ENCODE measurements at places on chromosomes 2 and 18.

DNA sequence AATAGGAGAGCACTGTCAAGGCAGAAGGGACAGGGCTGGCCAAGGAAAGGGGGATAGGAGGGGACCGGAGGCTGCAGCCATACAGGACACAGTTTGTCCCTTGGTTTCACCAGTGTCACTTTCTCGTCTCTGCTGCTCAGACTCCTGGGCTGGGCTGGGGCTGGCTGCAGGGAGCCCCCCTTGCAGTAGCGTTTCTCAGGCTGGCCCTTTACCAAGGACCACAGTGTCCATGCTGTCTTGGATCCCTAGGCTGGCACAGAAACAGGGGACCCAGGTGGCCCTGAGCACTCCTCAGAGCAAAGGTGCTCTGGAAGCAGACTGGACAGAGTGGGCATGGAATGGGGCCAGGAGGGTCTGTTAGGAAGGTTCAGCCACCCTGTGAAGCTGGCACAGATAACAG lies 34.8 kb downstream of the ATOH8 start:
- DNase-seq = no peak

DNA sequence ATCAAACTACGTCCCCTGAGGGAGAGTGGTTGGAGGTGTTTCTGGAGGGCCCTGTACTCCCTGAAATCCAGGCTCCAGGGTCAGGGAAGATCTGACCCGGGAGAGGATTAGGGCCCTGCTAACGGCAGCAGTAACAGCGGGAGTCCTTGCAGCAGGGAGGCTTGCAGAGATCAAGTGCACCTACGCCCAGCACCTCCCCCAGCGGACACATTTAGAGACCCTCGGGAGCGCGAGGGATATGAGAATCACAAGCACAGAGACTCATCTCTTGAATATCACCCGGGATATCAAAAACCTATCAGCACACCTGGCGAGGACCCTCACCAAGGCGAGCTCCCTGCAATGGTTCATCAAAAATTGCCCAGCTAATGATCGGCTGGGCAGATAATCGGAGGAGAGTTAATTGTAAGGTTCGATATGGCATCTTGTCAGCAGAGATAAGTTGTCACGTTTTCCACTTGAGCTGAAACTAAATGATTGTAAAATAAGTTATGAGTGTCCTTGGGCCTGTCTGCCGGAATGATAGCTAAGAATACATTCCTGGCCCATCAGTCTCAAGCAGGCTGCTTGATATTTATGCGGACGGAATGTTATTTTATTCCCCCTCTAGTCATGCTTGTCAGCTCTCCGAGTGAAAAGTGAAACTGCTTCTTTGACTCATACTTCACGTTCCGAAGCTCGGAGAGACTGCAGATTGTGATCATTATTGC lies 209.8 kb downstream of the GBX2 start:
- DNase-seq = no peak

DNA sequence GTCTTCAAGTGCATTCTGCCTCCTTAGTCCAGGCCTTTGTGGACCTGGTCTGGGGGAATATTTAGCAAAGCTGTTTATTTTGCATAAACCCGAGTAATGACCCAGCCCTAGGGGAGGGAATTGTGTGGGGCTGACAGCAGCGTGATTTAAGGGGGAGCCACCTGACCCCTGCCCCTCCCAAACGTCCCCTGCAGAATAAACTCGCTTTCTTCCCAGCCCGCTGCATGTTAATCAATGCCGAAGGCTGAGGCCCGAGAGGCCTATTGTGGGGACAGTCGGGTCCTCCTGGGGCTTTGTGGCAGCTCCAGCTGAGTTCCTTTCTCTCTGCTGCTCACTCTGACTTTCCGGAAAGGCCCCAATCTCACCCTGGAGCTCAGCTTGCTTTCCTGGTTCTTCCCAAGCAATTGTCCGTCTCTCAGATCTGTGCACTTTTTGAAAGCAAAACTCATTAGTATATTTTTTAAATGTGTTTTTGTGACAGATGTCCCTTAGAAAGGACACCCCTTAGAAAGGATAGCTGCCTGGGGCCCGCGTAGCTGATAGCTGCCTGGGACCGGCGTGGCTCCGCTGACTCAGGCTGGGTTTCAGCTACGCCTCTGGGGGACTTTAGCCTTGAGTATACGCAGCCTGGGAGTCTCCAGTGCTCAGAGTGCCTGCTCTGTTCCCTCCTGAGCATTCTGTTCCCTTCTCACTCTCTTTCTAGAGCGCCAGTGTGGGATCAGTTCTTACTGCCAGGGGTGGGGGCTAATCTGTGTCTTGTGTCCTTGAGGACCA lies 158.3 kb downstream of the GLI2 start:
- no peak for DNase-seq

- DNase-seq = no peak
Observed at GRCh38 chr2:238640486-238640885, 207.4 kb upstream of the TWIST2 start.

Data from stimulated activated CD4-positive, alpha-beta T cell treated with anti-CD3 and anti-CD28 coated beads, TNF-alpha, amount 100 ng/mL, for 24 hours (primary cell).